ENCODE measurements at places on chromosomes 12 and 14.

- no peak for DNase-seq
Measured at GRCh38 chr12:100956311-100956852, 161.8 kb downstream of the ANO4 start.

GRCh38 chr14:96083667-96084320 lies 44.6 kb downstream of the C14orf132 start:
- peak; percentile 40 for DNase-seq

DNA sequence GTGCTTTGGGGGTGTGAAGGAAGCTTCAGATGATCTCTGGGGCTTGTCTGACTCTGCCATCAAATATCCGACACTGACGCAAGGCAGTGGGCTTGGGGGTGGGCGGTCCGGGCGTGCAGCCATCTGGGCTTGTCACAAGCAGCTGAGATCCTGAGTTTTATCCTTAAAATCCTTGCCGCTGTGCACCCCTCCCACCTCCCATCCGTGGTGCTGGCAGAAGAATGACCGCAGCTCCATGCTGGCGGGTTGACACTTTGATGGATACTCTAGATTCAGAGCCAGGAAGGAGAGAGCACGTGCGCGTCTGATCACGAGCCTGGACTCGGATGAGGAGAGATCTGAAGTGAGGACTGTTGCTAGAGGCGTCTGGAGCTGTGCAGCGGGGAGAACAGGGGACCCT lies 3.0 kb downstream of the ZFYVE21 start:
- no peak for DNase-seq

GRCh38 chr12:88944397-88944796 lies 364.1 kb upstream of the KITLG start:
- no peak for DNase-seq

- DNase-seq, result no peak
Measured at GRCh38 chr14:96602186-96602585, 100.0 kb downstream of the PAPOLA start.

DNA sequence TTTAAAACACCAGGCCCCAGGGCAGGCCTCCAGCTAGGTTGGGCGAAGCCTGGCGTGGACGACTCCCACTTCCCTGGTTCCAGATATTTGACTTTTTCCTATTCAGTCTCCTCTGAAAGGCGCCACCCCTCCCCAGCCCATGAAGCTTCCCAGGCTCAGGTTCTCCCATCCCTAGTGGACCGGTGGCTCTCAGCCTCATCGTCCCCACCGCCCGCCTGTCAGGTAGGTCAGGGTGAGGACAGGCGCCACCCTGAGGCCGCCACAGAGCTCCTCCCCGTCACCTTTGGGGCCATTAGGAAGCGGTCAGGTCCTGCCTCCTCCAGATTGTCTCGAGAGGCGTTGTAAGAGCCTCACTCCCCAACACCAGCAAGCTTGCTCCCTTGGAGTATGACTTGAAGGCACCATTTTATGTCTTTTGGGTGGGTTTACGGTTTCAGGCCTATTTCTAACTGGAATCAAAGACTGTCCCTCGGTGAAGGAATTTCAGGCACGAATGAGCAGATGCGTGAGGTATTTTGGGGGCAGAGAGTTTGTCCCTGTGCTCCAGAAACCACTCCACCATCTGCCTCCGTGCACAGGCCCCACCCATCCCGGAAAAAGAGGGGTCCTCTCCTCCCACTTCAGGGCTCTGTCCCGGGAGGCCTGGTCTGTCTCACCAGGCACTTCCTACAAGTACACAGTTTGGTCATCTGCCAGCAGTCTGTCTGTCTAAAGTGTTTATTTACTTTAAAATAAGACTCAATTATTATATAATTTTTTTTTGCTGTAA lies 55.6 kb downstream of the TSPAN9 start:
- DNase-seq, result peak; percentile 71

DNA sequence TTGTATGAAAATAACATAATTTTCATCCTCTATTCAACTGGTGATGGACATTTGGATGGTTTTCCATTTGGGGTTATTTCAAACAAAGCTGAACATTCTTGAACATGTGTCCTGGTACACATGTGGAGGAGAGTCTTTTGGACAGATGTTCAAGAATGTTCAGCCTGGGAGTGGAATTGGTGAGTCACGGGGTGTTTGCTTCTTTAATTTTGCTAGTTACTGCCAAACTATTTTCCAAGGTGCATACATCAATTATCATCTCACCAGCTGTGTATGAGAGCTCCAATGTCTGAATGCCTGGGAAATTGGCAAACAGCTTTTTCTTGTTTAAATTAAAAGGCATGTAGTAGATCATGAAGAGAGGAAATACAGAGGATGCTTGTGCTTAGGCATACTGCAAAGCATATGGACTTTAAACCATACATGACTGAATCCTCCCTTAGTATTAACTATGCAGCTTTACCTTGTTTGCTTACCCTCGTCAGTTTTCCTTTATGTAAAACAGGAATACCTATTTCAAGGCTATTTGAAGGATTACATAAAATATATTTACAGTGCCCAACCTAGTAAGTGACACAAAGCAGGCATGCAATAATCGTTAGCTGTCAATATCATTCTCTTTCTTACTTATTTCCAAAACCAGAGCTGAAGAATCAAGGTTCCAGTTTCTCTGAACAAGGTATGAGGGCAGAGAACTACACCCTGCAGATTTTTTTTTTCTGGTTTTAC lies 152.1 kb downstream of the ITPR2 start:
- no peak for DNase-seq

- no peak for DNase-seq
Measured at GRCh38 chr14:93780813-93781400, 7.4 kb downstream of the PRIMA1 start.

- DNase-seq, result no peak
Measured at GRCh38 chr12:2205996-2206395, 153.2 kb downstream of the CACNA1C start.

GRCh38 chr14:62002642-62003041 lies 240.4 kb downstream of the SNAPC1 start:
- no peak for DNase-seq

DNA sequence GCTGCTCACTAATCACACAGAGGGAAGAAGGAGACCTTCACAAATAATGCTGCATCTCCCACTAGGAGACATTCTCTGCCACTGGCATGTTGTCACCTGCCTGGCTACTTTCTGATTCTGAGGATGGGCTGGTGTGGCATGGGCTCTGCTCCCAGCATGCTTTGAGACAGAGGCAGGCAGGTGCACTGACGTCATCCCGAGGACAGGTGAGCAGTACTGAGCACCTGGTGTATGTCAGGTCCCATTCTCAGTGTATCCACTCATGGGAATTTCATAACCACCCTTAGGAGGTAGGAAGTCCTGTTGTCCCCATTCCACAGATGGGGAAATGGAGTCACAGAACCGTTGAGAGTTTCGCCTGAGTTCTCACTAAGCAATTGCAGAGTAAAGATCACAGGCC lies 597.9 kb downstream of the VRK1 start:
- DNase-seq, result no peak

GRCh38 chr14:72164420-72165228 lies 232.4 kb downstream of the RGS6 start:
- DNase-seq, result no peak

- no peak for DNase-seq
Measured at GRCh38 chr12:27511031-27511722, 12.8 kb upstream of the PPFIBP1 start.

DNA sequence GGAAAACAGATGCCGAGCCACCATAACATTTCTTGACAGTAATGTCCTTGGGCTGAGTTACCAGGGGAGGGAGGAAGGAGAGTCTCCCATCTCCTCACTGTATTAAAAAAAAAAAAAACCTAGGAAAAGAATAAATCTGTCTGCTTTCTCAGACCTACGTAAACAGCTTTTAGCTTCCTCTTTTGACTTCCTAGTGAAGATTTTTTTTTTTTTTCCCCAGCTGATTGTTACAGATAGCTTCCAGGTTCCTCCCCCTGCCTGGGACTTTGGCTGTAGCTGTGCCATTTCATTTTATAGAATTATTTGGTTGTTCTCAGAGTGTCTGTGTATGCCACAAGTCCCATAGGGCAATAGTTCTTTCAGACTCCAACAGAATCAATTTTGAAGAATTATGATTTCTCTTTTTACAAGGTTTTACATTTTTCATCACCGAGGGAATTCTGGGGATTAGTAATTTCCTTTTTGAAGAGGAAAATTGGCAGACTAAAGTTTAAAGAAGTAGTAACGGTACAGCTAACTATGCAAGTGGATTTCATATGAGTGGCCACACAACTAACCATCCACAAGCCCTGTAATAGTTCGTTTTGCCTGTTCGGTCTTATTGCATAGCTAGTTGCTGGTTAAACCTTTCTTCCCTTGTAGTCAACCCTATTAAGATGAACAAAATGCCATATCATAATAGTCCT lies 23.1 kb upstream of the GNS start:
- no peak for DNase-seq

DNA sequence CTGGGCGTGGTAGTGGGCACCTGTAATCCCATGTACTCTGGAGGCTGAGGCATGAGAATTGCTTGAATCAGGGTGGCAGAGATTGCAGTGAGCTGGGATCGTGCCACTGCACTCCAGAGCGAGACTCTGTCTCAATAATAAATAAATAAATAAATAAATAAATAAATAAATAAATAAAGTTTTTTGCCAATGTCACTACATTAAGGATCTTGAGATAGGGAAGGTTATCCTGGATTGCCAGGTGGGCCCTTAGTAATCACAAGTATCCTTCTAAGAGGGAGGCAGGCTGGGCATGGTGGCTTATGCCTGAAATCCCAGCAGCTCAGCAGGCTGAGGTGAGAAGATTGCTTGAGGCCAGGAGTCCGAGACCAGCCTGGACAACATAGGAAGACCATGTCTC lies 4.5 kb upstream of the FBXW8 start:
- DNase-seq, result no peak

DNA sequence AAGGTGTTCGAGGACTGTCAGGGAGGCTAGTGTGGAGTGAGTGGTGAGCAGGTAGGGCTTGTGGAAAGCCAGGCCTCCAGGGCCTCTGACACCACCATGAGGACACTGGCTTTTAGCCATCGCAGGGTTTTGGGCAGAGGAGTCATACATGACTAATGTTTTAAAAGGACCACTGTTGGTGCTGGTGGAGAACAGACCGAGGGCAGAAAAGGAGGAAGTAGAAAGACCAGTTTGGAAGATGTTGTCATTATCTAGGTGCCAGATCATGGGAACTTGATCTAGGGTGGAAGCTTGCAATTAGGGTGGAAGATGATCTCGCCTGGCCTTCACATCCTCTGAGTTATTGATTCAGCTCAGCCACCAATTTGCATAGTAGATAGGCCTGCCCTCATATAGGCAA lies 144.2 kb downstream of the C12orf75 start:
- no peak for DNase-seq

- no peak for DNase-seq
Measured at GRCh38 chr12:121062391-121063045, 23.5 kb upstream of the OASL start.

DNA sequence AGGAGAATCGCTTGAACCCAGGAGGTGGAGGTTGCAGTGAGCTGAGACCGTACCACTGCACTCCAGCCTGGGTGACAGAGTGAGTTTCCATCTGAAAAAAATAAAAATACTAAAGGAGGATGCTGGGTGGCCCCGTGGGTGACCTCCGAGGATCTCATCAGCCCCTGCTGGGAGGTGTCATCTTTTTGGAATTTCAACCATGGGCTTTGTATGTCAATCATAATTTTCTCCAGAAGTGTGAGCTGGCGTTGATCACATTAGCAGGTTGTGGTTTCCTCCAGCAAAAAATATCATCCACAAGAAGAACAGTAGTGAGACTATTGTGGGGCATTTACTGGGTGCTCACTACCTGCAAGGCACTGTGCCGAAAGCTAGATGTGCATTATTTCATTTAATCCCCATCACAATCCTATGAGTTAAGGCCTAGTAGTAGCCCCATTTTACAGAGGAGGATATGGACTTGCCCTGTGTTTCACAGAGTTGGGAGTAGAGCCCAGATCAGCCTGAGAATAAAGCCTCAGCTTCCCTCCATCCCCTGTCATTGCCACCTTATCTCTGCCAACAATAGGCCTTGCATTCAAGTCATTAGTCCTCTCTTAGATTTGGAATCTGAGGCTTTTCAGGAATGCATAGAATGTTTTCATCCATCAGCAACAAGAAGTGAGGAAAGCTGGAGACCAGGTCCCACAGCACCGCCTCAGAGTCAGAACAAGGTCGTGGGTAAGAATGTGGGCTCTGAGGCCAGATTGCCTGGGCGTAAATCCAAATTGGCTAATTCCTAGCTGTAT lies 39.8 kb downstream of the SVOP start:
- DNase-seq, result no peak

DNA sequence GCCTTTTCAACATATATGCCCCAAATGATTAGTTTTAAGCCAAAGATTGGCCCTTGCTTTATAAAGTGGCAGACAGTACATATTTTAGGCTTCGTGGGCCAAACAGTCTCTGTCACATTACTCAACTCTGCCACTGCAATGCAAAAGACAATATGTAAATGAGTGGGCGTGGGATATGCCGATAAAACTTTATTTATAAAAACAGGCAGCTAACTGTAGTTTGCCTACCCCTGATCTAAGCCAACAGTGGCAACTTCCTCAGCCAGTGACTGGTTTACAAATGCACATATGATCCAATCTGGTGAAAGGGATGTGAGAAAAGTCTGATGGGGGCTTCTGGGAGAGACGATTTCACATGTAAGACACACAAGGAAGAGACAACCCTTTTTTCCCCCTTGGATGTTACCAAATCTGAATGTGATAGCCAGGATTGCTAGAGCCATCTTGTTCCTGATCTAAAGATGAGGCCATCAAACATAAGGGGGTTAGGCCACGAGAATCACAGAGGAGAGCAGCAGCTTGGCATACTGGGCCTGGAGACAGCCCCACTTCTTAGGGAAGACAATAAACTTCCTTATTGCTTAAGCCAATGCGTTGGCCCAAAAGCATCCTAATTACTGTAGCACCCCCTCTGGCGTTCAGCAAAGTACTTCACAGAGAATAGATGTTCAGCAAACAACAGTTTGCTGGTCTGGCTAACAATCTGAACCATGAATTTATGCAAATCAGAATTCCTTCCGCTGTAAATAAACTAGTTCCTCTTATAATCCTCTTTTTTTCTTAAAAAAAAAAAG lies 75.2 kb upstream of the TMCC3 start:
- no peak for DNase-seq

DNA sequence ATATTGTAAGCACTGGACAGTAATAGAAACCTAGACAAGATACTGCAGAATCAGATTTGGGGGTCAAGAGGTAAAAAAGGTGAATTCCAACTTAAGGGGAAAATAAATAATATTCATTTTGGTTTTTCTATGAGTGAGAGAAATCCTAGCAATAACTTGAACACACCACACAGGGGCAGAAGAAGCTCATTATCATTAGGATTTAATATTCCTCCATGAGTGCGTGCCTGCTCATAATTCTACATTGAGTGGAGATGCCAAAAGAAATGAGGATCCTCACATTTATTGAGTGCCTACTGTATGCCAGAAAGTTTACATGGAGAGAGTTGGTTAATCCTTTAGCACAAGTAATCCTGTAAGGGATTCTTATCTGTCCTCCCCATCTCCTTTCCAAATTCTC lies 40.5 kb upstream of the C14orf132 start:
- no peak for DNase-seq

DNA sequence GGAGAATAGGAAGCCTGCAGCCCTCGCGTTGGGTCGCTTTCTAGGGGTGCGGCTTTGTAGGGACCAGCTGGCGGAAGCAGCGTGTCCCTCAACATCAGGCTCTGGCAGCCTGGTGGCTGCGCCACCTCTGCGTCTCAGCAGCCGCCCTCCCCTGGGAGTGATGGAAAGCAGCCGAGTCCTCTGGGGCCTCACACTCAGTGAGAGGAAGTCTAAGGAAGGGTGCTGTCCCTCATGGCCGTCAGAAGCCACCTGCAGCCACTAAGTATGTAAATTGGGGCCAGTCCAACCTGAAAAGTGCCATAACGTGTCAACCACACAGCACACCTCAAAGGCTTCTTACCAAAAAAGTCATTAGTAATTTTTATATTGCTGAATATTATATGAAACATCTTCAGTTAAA lies 80.3 kb downstream of the WDR20 start:
- DNase-seq, result peak; percentile 58

- no peak for DNase-seq
Measured at GRCh38 chr14:23800811-23801210, 152.8 kb upstream of the DHRS4 start.

Data from chondrocyte (in vitro differentiated cells).